ENCODE measurements at places on chromosomes 6 and 20.

- no peak for DNase-seq
Measured at GRCh38 chr6:10406556-10406955, 8.3 kb downstream of the TFAP2A start.

GRCh38 chr6:122381494-122382265 lies 17.8 kb upstream of the HSF2 start:
- DNase-seq: peak; percentile 38

- no peak for DNase-seq
Measured at GRCh38 chr6:139508023-139508422, 133.6 kb upstream of the CITED2 start.

DNA sequence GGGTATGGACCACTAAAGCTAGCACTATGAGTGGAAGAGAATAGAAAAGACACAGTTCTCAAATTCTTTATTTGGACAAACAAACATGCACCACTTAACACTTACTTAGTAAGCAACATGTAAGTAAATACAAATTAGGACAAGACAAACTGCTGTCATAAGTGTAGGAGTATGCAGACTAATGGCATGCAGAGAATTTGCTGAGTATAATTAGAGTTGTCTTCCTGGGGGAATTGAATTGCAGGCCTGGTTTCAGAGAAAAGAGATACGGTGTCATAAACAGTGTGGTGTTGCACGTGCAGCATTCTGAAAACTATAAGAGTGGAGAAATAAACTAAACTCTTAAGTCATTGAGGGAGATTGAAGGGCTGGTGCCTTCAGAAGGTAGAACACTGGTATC lies 125.2 kb upstream of the EYA4 start:
- no peak for DNase-seq

DNA sequence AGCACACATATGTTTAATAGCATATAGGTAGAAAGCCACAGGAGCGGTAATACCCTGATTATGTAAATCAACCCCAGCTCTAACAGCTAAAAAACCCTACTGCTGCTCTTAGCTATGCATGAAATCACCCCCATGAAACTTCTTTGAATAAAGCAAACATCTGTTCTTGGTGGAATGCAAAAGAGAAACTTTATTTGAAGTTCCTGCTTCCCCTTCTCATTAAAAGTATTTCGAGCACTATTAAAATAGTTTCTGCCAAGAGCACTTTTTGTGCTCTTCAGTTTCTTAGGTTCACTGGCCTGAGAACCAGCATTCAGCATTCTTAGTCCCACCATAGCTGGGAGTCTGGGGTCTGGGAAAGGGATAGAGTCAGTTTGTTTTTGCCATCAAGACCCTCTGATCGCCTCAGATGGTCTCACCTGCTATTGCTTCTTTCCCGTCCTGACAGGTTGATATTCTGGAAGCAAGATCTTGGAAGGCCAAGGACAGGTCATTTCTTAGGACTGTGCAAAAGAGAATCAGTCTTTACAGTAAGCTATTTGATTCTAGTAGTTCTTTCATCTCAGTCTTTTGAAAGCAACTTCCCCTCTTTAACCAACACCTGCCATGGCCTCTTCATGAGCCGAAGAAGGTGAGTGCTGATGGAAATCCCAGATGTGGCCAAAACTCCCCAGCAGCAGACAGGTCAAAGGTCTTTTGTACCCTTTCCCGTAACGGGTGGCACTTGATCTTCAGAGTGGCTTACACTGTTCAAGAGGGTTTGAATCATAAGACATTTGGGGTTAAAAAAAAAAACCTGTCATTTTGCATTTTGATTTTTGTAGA lies 76.5 kb upstream of the TMEM170B start:
- DNase-seq: no peak

DNA sequence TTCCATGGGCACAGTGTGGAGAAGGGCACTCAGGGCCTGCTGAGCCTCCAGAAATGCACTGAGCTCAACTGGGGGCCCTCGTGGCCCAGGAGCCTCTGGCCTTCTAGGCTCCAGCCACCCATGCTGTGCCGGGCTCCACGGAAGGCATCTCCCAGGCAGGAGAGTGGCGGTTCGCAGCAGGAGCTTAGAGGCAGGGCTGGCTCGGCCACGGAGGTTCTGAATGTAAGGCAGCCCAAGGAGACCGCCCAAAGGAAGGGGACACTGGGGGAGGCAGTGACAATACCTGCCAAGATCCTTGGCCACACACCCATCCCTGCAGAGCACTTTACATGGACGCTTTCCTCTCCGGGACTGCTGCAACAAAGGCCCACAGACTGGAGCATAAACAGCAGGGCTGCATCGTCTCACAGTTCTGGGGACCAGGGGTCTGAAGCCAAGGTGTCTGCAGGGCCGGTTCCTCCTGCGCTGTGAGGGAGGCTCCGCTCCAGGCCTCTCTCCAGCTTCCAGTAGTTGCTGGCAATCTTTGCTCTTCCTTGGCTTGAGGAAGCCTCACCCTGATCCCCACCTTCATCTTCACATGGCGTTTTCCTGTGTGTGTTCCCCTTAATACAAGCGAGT lies 128.2 kb upstream of the CDH4 start:
- no peak for DNase-seq

DNA sequence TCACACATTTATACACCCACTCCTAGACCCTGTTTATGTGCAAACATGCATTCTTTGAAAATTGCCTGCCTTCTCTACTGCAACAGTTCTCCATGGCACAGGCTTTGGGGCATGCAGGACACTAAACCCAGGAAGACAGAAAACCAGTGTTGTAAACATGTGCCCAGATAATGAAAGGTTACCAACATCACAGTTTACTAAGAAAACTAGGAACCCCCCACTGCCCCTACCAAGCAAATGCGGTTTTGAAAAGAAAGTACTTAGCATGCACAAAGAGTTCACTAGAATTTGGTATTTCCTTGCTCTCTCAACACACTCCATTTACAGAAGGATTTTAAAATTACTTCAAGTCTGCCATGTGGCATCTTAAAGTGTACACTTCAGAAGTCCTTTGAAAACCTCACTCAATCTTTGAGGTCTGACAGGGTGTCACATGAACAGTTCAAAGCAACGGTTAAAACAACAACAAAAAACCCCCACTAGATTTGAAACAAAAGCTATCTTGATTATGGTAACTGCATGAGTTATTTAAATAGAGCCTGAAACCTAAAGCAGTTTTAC lies 245.0 kb downstream of the GMPR start:
- no peak for DNase-seq

GRCh38 chr6:66538551-66539135 lies 831.6 kb upstream of the EYS start:
- DNase-seq: no peak

DNA sequence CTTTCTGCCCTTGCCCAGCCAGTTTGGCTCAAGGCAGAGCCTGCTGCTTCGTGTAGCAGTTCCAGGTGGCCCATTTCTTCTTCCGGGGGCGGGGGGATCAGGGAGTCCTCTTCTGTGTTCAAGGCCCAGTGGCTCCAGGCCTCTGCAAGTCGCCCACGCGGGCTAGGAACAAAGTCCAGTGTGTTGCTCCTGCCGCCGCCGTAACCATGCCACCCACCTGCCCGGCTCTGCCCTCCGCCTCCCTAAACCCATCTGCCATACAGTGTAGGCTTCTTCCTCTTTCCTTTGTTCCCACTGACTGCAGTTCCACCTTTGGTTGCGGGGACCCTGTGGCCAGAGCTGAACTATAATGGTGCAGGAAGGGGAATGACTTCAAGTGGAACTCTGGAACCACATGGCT lies 43.9 kb upstream of the SRF start:
- DNase-seq: no peak

- DNase-seq: no peak
Measured at GRCh38 chr20:58547623-58548475, 32.6 kb upstream of the APCDD1L start.

DNA sequence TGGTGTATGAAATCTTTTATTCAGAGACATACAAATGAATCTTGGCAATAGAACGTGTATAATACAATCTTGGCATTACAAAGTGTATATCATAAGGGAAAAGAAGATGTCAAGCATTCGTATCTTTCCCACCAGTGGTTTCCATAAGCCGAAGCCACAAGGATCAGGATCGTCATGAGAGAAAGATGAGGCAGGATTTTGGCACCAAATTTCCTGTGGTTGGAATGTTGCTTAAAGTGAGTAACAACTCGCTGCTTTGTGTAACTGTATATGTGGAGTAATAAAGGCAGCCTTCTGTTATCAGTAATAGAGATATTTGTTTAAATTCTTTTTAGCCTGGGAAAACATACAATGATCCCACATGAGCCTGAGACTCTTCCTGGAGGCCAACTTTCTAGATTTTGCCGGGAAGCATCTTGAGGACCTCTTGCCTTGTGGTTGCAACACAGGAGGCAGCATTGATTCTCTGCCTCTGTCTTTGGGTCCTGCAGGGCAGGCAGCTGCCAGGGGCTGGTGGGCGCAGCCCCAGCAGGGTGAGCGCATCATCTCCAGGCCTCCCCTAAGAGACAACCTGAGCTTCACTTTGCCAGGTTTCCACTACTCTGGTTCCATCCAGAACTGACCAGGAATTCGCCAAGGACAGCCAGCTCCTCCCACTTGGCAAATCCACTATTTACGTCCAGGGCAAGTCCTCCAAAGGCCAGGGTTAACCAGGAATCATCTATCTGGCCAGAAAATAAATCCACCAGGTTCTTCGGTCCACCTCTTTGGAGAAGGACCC lies 230.9 kb upstream of the SULF2 start:
- DNase-seq: no peak

DNA sequence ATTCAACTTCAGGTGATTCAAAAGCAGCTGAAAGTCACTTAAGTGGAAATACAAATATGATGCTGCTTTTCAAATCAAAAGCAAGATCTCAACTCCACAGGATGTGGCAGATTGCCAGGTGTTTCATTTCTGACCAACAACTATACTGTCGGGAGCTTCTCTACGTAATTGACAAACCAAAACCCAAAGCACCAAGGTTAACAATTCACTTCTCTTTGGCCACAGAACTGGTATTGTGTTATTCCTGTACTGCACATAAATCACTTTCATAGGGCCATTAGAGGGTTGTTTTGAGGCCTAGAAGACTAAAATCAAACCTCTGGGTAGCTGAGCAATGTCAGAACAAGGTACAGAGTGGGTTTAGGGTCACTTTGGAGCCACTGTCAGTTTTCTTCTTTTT lies 169.7 kb downstream of the HAO1 start:
- no peak for DNase-seq

DNA sequence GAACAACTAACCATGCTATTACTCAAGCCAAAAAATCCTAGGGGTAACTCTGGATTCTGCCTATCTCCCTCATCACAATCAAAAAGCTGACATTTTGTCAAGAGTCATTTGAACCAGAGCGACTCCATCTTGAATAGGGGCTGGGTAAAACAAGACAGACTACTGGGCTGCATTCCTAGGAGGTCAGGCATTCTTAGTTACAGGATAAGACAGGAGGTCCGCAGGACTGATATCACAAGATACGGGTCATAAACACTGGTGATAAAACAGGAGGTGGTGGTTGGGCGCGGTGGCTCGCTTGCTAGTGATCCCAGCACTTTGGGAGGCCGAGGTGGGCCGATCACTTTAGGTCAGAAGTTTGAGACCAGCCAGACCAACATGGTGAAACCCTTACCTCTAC lies 32.2 kb downstream of the C6orf52 start:
- DNase-seq: no peak

DNA sequence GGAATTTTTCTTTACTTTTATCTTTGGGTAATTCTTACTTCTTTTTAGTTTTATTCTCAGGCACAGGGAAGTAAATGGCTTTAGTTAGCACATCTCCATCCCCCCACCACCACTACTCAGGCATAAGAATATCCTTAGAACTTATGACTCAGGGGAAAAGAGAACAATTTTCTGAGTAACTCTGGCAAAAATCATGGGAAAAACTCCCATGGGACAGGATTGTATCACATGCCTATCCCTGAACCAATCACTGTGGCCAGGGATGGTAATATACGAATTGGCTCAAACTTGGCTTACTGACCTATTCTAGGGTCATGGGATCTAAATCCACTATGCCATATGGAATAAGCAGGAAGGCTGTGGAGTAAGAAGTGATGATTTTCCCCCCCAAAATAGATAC lies 339.1 kb downstream of the BTBD3 start:
- DNase-seq: no peak

- DNase-seq: no peak
Measured at GRCh38 chr20:38581013-38581412, at the start of gene ADIG. ADIG (plus strand) TSS chr20:38581197; CDS start chr20:38581251, 54 bp downstream.

- DNase-seq: peak; percentile 45
Measured at GRCh38 chr20:23350904-23351838, 580 bp downstream of the NXT1 start.

DNA sequence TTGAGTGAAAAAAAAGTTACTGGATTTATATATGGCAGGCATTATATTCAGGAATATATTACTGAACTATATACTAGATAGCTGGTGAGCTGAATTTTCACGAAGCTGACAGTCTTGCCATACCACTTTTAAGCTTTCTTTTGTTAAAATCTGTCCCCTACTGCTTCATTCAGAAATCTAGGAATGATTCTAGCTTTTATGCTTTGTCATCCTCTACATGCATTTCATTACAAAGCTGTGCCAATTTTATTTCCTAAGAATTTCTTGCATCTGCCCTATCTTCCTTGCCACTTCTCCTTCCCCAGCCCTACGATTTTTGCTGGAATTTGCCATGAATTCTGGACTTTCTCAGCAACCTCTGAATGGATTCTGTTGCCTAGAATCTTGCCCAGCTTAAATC lies 158.5 kb upstream of the ADGRB3 start:
- no peak for DNase-seq

DNA sequence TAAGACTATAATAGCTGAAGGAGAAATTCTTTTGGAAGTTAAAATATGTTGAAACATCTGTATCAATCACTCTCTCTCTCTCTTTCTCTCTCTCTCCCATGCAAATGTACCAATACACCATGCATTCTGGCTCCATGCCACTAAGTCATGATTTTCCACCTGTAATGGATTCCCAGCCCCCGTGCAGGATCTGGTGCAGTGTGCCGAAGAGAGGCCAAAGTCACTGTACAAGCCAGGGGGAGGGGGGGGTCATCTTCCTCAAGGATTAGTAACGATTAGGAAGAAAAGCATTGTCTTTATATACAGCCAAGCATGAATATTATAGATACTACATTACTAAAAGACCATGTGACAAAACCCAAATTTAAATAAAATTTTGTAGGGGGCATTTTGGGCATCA lies 725.1 kb downstream of the KIF16B start:
- DNase-seq: no peak

DNA sequence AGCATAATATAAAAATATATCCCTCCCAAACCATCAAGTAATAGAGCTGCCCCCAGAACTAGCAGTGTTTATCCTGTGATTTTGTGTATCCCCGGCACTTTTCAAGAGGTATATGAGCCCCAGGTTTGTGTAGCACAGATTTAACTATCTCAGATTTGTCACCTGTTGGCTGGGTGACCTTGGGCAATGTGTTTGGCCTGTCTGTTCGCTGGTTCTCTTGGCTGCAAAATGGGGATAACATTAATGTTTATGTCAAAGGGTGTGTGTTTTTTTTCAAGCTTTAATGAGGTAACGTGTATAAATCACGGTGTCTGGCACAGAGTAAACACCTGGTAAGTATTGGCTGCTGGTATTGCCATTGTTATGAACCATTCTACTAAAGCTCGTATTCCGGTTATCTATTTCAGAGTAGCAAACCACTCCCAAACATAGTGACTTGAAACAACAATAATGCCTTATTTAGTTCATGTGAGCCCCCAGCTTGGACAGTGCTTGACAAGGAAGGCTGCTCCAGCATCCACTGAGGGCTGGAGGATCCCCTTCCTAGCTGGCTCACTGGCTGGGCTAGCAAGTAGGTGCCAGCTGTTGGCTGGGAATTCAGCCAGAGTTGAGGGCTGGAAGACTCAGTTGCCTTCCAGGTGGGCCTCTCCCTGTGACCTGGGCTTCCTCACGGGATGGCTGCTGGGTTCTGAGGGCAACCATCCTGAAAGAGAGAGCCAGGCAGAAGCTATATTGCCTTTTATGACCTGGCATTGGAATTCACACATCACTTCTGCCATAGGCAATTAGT lies 36.2 kb downstream of the PDRG1 start:
- DNase-seq: no peak

GRCh38 chr20:61279621-61280150 lies 27.6 kb downstream of the CDH4 start:
- no peak for DNase-seq

All from activated gamma-delta T cell treated with anti-CD3 and anti-CD28 coated beads, Interleukin-2, amount 50 U/mL, for 16 hours (primary cell).